ENCODE measurements at places on chromosomes 7 and 10. TPM values are rescaled to one million over a fixed set of nuclear protein-coding genes. Genes with fewer than 3 reads are reported as not detected.

Gene CALML3
- not detected for total RNA-seq

GRCh38 chr10:84447701-84448400 lies 119.5 kb downstream of the CCSER2 start:
- DNase-seq, result no peak

DNA sequence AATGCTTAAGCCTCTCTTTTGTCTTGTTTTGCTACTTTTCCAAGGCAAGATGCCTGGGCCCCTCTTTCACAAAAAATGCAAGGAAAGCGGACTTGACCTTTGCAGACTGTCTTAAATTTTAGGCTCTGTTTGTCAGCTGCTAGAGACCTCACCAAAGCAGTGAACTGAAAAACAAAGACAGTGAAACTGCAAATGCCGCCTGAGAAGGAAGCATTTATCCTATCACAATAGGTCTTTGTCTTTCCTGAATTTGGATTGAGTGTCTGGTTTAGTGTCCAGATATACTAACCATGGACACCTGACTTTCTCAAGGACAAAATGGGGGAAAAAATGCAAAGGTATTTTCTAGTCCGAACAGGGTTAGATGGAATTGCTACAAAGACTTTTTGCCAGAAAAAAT lies 256.9 kb downstream of the INHBA start:
- DNase-seq, result no peak

DNA sequence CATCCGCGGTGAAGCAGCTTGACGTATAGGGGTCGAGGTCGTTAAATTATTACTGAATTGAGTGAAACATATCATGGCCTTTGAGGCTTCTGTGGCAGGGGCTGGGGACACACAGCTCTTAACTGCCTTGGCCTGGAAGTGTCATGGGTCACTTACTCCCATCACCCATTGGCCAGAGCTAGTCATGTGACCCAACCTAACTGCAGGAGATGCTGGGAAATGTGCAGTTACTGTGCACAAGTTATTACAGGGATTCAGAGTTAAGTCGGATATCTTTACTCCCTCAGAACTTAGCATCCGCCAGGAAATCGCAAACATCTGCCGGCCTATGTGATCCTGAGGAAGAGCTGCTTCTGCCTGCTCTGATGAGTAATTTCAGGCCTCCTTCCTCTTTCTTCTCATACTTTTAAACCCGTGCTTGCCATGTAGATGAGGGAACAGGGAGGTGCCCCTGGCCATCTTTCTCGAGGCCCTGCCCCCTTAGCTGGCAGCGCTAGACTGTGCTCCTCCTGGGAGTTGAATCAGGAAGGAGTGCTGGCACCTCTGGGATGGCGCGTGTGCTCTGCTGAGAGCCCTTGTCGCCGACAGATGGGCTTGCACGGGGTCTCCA lies 203.6 kb downstream of the TCF7L2 start:
- no peak for DNase-seq

GRCh38 chr7:149284343-149284742 lies 22.3 kb downstream of the ZNF783 start:
- no peak for DNase-seq

Gene PRPS1L1
- not detected for total RNA-seq

- DNase-seq, result no peak
These were observed 647.6 kb downstream of the TNS3 start for GRCh38 chr7:46934198-46934825.

DNA sequence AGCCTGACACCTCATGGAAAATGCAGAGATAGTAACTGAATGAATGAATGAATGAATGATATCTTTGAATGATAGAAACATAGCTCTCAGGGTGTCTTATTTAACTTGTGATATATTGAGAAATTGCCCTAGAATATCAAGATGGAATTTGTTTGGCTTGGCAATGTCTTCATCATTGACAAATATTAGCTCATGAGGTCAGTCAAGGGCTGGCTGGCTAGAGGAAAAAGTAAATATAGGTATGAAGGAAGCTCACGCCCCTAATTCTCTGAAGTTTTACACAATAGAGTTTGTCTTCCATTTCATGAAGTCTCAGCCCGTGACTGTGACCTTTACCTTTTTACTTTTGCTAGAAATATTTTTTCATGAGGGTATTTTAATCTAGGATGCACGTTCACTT lies 305.2 kb downstream of the ADARB2 start:
- no peak for DNase-seq

GRCh38 chr7:108794466-108794865 lies 224.8 kb downstream of the DNAJB9 start:
- DNase-seq, result no peak

Gene SLC16A12
- total RNA-seq, result not detected

Gene SPDYE16
- total RNA-seq, result 0.14 TPM

GRCh38 chr10:93220296-93221170 lies 146.8 kb downstream of the CYP26A1 start:
- no peak for DNase-seq

Gene BTBD16
- not detected for total RNA-seq

DNA sequence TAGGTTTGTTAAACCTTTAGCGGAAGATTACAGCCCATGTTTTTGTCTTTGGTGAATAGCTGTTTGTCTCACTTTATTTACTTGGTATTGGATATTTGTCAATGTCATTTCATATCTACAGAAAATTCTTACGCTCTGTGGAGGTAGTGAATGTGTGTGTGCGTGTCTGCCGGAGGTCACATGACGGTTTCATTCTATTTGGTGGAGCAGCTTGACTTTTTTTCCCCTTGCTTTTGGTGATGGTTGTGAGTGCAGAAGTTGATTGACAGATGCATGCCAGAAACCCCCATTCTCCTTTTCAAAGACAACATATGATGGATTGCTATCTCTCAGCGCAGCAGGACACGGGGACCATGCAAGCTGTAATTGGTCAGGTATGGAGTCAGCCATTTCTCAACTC lies at the start of gene POU6F2:
POU6F2 (plus strand) TSS at position 225 of the 400 bp plus-strand sequence; CDS start at position 270, 45 bp downstream.
- no peak for DNase-seq

Gene ANKRD7
- not detected for total RNA-seq

DNA sequence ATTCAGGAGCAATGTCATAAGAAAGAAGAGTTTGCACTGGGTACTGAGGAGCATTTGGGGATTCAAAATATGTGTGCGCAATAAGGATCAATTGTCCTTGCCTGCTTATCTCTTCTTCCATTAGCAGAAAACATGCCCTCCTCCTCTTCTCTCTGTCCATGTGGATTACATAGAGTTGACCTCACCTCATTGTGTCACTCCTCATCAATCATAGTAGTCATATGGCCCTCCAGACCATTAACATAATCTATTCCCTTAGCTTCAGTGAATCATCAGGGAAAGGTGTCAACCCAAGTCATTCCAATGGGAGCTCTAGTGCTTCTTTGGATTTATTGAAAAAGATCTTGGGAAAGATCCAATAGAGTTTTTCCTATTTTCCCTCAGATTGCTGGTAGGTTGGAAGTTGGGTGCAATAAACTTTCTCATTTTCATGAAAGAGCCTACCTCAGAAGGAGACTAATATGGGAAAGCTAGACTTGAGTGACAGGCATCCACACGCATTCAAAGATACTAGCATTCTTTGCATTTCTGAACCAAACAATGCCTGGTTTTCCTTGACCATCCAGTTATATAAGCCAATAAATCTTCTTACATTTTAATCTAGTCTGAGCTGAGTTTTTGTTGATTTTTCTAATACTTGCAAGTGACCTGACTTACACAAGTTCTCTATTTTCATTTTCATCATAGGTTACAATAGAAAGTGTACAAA lies 71.5 kb upstream of the FAM13C start:
- DNase-seq, result no peak

GRCh38 chr10:92263396-92263795 lies 27.5 kb downstream of the CPEB3 start:
- DNase-seq, result no peak

GRCh38 chr7:75798770-75799169 lies 14.8 kb downstream of the CCL24 start:
- DNase-seq, result no peak

Gene AKR1C4
- total RNA-seq, result not detected

DNA sequence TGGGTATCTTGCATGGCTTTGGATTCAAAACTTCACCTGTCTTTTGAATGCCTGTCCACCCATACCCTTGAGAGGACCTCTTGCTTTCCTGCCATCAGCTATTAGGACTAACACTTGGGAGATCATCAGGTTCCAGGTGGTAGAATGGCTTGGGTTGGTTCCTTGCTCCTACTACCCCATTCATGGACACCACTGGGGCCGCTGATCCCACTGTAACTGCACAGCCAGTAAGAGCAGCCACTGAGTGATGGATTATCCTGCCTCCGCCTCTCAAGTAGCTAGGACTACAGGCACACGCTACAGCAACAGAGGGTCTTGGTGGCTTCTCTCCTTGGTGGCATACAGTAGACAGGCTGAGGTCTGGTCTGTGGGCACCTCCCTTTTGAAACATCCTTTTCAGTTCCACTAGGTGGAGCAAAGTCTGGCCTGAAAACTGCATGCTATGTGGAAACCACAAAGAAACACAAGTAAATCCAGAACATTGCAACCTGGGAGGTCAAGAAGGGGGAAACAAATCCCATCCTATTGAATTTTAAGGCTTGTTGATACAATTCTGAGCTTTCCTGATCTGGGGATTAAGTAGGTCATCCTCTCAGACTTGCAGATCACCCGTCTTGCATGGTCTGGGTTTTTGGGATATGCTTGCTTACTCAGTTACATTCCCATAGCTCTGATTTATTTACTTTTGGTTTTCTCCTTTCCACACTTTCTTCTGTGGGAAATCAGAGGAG lies 9.4 kb downstream of the WBP1L start:
- DNase-seq, result no peak

Gene C7orf33
- not detected for total RNA-seq

GRCh38 chr7:139669106-139670061 lies 108.4 kb downstream of the HIPK2 start:
- no peak for DNase-seq

GRCh38 chr10:70321897-70322890 lies 38.4 kb upstream of the NPFFR1 start:
- no peak for DNase-seq

- DNase-seq, result no peak
These were observed 132.7 kb downstream of the TAX1BP1 start for GRCh38 chr7:27872356-27873275.

Gene GARIN1A
- total RNA-seq, result 0.48 TPM

GRCh38 chr7:40148671-40149070 lies 13.9 kb downstream of the SUGCT start:
- no peak for DNase-seq

DNA sequence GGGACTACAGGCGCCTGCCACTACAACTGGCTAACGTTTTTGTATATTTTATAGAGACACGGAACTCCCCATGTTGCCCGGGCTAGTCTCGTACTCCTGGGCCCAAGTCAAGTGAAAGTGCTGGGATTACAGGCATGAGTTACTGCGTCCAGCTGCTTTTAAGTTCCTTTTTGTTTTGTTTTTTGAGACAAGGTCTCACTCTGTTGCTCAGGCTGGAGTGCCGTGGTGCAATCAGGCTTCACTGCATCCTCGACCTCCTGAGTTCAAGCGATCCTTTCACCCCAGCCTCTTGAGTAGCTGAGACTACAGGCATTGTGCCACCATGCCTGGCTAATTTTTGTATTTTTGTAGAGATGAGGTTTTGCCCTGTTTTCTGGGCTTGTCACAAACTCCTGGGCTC lies 155.0 kb downstream of the GALNT17 start:
- DNase-seq, result no peak

Gene TRIL
- total RNA-seq, result not detected

DNA sequence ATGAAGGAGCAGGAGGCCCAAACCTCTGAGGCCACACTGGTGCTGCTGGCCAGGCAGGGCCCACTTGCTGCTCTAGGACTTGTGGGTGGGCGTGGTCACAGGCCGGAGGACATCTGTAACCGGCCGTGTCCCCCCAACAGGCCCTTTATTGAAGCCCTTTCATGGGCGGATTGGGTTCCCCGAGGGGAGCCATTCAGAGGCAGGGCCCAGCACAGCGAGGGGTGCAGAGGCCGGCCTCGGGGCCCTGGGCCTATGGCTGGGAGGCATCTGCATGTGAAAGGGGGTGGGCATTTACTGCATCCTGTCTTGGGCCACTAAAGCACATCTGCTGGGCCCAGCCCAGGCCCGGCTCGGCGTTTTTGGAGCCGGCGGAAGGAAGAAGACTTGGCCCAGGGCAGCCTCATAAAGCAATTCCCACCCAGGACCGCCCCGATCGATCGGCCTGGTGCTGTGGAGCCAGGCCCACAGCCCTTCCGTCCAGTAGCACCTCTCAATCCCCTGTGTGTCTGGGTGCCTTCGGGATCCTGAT lies 8.4 kb downstream of the LHPP start:
- DNase-seq, result no peak

DNA sequence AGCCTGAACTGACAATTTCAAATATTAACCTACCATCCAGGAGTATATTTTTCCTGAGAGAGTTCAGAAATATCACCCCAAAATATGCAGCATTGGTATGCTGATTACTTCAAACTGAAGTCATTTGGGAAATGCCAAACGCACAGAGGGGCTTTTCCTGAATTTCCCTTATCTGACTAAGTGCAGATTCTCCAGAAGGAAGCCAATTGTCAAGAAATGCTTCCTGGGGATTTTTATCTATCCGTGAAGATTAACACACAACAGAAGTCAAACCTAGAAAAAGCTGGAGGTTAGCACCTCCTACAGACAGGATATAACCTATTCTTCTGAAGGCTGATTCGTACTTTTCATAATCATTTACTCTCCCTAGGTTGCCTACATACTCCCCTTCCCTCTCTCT lies 91.0 kb downstream of the AKR1D1 start:
- no peak for DNase-seq

GRCh38 chr10:107966826-107967225 lies 802.3 kb upstream of the SORCS1 start:
- no peak for DNase-seq

Gene FANK1
- 0.44 TPM for total RNA-seq

DNA sequence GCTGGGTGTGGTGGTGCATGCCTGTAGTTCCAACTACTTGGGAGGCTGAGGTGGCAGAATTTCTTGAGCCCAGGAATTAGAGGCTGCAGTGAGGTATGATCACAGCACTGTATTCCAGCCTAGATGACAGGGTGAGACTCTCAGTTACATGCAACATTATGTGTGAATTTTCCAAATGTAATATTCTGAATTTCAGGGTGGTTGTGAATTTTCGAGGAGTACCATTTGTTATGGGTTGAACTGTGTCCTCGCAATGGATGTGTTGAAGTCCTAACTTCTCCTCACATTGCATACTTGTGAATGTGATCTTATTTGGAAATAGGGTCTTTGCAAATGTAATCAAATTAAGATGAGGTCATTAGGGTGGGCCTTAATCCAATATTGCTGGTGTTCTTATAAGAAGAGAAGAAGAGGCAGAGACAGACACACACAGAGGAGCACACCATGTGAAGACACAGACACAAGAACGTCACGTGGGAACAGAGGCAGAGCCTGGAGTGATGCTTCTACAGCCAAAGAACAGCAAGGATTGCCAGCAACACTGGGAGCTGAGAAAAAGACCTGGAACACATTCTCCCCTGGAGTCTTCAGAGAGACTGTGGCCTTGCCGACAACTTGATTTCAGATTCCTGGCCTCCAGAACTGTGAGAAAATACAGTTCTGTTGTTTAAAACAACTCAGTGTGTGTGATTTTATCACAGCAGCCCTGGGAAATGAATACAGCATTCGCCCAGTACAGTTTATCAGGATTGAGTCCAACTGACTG lies 91.9 kb downstream of the ZNF783 start:
- no peak for DNase-seq

Gene AP4M1
- total RNA-seq, result 12.2 TPM
